ENCODE measurements at places on chromosomes 1 and 21.

DNA sequence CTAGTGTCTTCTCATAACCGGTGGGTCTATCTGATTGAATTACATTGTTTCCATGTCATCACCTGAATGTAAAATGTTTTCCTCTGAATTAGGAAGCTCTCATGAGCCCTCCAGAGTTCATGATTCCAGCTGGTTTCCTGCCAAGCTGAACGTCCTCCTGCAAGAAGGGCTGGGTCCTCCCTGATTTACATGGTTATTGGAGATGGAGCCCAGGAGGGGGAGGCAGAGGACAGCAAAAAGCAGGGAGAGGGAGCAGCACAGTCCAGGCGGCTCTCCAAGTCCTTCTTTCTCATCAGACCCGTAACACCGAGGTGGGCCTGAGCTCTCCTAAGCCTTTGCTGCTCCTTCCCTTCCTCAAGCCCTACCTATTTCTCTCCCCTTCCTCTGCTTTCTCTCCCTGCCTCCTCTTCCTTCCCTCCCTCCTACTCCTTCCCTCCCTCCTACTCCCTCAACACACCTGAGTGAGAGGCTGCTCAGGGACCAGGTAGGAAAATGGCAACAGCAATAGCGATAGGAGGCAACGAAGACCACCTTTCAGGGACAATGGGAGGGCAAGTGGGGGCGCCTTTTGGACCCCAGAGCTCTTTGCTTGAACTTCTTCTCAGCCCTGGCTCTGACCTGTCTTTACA, 265.9 kb downstream of the PRDM2 start:
- DNase-seq: peak; percentile 57

DNA sequence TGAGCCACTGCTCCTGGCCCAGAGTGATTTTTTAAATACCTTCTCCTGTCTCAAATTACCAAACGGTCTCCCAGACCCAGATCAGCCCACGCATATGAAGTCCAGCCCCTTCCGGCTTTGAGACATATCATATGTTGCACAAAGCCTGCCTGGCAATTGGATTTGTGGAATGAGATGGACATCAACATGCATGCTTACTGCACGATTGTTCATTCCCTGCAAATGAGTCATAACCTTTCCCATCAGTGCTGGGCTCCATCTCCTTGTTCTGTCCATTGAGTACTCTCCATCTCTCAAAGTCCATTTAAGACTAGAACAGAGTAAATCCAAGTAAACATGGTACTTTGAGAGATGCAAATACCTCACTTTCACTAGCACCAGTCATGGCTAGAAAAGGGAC, 612.2 kb upstream of the USP24 start:
- DNase-seq: no peak

GRCh38 chr1:219316066-219316465, 142.4 kb downstream of the LYPLAL1 start:
- DNase-seq: no peak

- DNase-seq: no peak
Observed at GRCh38 chr1:192703283-192704206, 67.6 kb downstream of the RGS13 start.

DNA sequence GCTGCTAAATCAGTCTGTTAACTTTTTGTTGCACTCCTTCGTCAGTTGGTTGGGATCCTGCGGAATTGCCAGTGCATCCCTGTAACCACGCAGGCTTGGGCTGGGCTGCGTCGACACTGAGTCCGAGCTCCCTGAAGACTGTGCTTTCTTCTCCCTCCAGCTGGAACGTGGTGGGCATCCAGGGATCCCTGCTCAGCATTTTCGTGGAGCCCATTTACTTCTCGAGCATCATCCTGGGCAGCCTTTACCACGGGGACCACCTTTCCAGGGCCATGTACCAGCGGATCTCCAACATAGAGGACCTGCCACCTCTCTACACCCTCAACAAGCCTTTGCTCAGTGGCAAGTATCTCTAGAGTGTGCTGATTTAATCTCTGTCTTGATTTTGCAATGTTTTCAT, 83.3 kb downstream of the POFUT2 start:
- no peak for DNase-seq

Measured in D341Med (cell line).